ENCODE measurements at places on chromosomes 11 and 22.

- no peak for DNase-seq
These were observed 29.4 kb upstream of the SORL1 start for GRCh38 chr11:121422675-121423074.

GRCh38 chr11:25485315-25485714 is 846.6 kb upstream of the ANO3 start:
- DNase-seq = no peak

- DNase-seq = no peak
These were observed 4.7 kb upstream of the ZNF74 start for GRCh38 chr22:20389288-20389687.

DNA sequence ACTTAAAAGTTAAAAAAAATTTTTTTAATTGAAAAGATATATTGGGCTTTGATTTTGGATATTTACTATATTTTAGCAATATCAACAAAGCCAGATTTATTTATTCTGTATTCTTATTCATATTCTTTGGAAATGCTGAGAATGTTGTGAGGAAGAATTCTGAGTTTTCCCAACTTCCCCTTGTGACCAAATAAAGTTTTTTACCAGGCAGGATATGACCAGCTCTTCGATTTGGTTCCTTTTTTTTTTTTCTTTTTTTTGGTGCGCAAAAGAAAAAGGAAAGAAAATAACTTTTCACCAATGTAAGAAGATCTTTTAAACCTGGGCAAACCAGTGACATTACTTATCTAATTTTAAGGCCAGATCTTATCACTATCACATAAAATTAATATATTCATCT is 12.9 kb downstream of the TCP11L1 start:
- DNase-seq = no peak

DNA sequence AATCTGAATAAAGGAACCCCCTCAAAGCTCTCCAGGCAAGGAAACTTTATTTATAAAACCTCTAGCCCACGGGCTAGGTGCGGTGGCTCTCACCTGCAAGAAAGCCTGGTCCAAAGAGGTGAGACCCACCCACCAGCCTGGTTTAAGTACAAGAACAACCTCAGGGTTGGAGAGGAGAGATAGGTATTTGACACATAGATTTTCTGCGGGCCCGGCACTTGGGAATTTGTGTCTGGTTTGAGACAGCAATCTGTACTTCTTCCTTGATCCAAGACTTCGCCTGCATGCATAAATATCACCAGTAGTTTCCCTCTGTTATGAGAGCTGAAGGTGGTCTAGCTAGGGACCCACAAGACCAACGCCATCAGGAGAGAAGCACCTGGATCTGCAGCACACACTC is 73.2 kb upstream of the CAPRIN1 start:
- no peak for DNase-seq

DNA sequence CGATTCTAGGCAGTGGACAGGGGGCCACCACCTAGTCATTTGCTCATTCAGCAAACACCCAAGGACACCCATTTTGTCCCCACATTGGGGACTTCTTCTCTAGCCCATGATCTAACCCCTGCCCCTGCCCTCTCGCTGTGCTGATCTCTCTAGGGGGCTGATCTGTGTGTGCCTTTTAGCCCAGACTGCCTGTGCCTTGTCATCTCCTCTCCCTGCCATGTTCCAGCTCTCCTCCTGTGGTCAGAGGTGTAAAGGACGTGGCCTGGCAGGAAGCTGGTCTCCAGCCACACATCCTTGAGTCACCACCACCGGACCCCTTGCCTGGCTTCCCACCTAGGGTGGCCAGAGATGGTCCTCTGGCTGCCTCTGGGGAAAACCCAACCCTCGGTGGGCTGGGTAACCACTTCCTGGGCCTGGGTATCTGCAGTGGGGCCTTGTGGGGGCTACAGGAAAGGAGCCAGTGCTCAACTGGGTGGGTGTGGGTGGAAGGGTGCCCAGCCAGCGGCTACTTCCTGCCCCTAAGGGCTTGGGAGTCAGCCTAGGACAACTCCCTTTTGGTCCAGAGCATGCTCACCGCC is 1.3 kb downstream of the CTSW start:
- DNase-seq = no peak

DNA sequence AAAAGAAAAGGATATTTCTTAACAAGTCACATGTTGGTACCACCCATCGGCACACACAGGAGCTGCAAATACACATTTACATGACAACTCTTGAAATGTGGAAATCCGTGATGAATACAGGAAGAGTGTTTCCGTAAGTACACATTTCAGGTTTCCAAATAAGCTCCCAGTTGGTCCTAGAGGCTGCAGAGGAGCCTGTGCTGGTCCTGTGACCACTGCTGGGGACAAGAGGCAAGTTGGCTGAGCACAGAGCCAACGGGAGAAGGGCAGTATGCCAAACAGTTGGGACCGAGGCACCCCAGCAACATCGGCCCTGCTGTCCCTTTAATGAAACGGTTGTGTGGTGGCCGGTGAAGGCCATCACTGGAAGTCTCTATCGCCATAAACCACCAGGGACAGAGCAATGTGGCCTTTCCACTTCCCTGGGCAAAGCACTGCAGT is 38.5 kb upstream of the ARFGAP3 start:
- no peak for DNase-seq

DNA sequence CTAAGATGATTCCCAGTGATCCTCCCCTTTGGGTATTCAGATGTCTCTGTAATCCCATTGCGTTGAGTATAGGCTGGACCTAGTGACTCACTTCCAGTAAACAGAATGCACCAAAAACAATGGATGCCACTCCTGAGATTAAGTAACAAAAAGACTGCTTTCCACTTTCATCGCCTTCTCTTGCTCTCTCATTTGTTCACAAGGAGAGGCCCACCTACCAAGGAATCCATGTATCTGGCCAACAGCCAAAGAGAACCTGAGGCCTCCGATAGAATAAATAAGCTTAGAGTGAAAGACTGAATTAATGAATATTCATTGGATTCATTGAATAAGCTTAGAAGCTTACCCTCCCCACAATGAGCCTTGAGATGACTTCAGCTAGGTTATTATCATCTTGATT is 454.6 kb downstream of the KCNA4 start:
- DNase-seq = no peak

GRCh38 chr22:17313626-17314025 is 55.6 kb upstream of the CECR2 start:
- DNase-seq = no peak

GRCh38 chr11:111795334-111795985 is 29.3 kb upstream of the PPP2R1B start:
- DNase-seq = no peak

- DNase-seq = no peak
These were observed 22.2 kb upstream of the CCDC34 start for GRCh38 chr11:27385245-27385644.

DNA sequence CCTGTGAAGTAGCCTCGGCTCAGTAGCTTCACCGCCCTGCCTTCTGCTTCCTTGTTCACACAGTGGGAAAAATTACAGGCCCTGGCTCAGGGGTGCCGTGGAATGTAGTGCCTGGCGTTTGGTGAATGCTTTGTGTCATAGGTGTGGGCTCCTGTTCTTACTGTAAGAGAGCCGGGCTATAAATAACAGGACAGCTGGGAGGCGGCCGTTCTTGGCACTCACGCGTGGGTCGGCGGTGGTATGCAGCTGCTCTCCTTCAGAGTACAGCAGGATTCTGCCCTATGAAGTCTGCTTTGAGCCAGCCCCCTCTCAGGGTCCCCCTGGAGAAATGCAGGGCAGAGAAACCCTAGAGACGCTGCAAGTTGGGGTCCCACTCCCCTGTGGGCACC is 84.2 kb downstream of the CTTN start:
- no peak for DNase-seq

- no peak for DNase-seq
These were observed 33.0 kb downstream of the MOB2 start for GRCh38 chr11:1453611-1454034.

GRCh38 chr11:102495161-102496042 is 35.1 kb downstream of the MMP7 start:
- peak; percentile 63 for DNase-seq

DNA sequence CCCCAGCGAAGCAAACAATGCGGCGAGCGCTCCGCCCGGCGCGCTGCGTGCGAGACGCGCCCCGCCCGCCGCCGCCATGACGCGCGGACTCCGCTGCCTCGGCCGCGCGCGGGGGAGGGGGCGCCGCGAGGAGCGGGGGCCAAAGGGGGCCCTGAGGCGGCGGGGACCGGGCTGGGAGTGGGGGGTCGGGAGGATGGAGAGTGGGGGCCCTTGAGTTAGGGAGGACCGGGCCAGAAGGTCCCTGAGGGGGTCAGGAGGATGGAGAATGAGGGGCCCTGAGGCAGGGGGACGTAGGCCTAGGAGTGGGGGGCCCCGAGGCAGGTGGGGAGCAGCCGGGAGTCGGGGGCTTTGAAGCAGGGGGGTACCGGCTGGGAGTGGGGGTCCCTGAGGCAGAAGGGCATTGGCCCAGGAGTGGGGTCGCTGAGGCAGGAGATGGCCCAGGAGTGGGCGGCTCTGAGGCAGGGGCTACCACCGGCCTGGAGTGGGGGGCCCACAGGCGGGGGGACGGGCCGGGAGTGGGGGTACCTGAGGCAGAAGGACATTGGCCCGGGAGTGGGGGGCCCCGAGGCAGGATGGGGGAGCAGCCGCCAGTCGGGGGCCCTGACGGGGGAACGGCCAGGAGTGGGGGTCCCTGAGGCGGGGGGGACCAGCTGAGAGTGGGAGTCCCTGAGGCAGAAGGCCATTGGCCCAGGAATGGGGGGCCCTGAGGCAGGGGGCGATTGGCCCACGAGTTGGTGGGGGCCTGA is at the start of gene BRD1:
TSS of gene BRD1 (minus strand) at position 21 of the 746 bp plus-strand sequence. CDS start 3,556 bp downstream, outside the sequence.
- DNase-seq = no peak

DNA sequence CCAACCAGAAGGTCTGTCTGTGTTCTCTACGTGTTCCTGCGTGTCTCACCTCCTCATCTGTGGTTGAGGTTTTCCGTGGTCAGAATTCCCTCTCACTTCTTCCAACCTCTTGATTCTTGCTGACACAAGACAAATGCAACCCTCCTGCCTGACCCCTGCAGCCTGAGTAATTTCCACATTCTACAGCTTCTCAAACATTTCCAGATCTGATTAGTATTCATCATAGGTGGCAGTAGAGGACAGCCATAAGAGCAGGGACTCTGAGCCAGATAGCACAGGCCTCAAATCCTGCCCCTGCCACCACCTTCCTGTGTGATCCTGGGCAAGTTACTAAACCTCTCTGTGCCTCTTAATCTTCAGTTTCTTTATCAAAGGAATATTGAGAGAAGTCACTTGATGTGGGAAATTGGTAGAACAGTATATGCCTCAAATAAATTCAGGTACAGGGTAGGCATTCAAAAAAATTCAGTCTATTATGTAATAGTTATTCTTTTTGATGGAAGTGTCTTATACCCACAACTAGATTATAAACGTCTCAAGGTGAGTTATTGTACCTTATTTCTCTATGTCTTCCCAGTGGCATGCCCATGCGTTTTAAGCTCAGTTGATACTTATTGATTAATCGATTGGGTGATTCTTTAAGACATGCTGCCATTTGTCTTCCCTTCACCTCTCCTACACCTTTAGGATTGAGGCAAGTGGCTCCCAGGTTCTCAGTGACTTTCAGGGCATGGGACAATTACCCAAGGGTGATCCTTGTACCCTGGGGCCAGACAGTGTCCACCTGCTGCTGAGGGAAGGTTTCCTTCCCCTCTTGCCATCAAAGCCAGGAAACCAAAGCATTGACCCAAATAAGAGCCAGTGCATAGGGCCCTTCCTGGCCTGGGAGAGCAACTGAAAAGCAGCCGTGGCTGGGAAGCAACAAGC is 19.6 kb downstream of the POU2AF1 start:
- no peak for DNase-seq

GRCh38 chr22:49087198-49087597 is 740.5 kb downstream of the BRD1 start:
- no peak for DNase-seq

- no peak for DNase-seq
These were observed 22.0 kb upstream of the GRAMD1B start for GRCh38 chr11:123407996-123408597.

- no peak for DNase-seq
These were observed 137.1 kb downstream of the TMEM135 start for GRCh38 chr11:87174870-87175269.

DNA sequence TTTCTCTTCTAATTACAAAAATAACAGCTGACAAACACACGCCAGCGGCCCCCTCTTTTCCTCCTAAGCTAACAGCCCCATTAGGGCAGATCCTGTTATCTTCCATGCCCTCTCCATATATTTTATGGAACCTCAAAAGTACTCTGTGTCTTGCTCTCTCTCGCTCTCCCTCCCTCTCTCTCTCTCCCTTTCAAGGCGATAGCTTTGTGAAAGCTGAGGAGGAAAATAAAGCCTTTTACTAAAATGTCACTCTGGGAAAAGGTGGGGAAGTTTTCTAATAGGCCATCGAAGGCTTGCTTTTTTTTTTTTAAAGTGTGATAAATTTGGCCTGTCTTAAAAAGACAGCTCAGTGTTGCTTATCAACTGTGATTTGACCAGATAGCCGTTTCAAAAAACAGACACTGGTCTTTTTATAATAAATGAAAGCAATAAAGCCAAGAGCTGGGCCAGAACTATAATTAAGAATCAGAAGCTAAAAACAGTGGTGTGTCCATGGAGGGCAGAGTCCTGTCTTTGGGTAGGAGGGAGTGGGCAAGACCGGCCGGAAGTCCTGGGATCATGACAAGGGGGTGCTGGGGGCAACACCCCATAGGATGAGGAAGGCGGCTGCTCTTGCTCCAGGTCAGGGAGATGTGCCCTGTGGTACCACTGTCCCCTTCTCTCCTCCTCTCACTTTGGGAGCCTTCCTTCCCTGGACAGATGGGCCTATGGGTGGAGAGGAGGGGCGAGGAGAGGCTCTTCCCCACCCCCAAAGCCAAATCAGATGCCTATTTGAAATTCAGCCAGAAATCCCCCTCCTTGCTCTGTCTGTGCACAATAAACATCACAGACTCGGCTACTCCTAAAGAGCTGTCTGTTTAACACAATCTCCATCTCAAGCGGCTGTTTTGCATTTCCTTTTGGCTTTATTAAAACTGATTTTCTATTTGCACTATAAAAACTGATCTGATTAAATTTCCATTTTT is 267.2 kb downstream of the BUD13 start:
- DNase-seq = peak; percentile 73

GRCh38 chr11:94787801-94788200 is 19.6 kb downstream of the AMOTL1 start:
- DNase-seq = no peak

- DNase-seq = no peak
These were observed 1039.2 kb downstream of the TBC1D22A start for GRCh38 chr22:47801541-47802245.

DNA sequence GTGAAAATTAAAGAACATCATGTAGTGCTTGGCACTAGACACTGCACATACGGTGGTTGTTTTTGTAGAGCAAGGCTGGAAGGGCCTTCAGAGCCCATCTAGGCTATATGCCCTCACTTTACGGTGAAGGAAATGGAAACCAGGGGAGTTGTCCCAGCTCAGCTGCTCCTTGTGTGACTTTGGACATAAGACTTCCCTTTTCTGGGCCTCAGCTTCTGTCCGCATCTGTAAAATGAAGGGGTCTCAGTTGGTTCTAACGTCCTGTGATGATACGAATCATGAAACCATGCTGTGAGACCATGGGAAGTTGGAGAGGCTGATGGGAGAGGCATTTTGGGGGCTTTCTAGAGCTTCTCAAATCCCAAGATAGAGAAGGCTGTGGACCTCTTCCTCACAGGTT is 4.7 kb downstream of the KCNE3 start:
- no peak for DNase-seq

GRCh38 chr11:76241243-76242000 is 35.1 kb upstream of the WNT11 start:
- DNase-seq = no peak

GRCh38 chr22:17828502-17829080 is 54.3 kb upstream of the BID start:
- no peak for DNase-seq

GRCh38 chr22:18001040-18001893 is 23.1 kb downstream of the MICAL3 start:
- peak; percentile 97 for DNase-seq
